ENCODE measurements at places on chromosomes 16 and 17.

DNA sequence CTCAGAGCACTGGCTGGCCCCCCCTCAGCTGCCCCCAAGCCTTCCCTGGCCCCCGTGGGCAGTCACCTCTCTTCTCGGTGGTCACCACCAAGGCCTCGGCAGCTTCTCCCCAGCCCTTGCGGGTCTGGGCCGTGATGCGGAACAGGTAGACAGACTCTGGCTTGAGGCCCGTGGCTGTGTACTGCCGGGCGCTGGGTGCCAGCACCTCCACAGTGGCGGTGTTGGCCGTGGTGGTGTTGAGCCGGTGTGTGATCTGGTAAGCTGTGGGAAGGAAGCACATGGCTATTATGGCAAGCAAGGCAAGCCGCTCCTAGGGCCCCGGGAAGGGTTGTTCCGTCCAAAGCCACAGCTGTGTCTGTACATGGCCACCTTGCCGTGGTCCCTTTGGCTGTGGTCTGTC, 78.4 kb upstream of the CDC42EP4 start:
- DNase-seq: no peak

- DNase-seq: no peak
Measured at GRCh38 chr17:80347948-80348351, 67.0 kb upstream of the ENDOV start.

DNA sequence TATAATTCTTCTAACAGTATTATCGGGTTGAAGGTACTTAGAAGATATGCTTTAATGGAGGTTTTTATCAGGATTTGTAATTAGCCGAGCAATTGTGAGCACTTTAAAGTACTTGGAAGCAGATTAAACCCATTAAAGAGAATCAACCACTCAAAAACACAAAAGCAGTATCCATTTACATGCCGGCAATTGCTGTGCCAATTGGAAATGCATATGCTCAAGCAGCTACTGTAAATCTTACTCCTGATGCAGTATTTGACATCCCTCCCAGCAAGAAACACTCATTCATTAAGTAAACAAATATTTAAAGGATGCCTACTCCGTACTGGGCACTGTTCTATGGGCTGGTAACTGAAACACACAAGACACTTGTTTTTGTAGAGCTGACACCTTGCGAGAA, 11.4 kb upstream of the CCL1 start:
- no peak for DNase-seq

- DNase-seq: peak; percentile 59
Measured at GRCh38 chr16:76277460-76278030, 344 bp downstream of the CNTNAP4 start.

GRCh38 chr16:19748389-19749168, 30.5 kb downstream of the IQCK start:
- DNase-seq: no peak

DNA sequence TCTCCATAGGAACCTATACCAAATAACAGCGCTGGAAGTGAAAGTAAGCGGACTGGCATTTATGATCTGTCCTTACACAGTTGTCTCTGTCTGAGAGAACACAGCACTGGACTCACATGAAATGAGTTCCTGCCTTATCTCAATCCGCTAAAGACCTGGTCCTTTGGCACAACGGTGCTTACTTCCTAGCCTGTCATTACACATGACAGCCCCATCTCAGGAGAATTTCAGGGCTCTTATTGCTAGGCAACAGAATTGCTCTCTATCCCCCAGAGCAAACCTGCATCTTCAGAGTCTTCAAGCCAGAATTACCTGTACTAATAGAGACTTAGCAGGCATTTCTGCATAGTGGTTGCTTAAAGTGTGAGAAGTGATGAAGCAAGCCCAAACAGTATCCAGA, 4.3 kb downstream of the KCNJ2 start:
- DNase-seq: no peak

DNA sequence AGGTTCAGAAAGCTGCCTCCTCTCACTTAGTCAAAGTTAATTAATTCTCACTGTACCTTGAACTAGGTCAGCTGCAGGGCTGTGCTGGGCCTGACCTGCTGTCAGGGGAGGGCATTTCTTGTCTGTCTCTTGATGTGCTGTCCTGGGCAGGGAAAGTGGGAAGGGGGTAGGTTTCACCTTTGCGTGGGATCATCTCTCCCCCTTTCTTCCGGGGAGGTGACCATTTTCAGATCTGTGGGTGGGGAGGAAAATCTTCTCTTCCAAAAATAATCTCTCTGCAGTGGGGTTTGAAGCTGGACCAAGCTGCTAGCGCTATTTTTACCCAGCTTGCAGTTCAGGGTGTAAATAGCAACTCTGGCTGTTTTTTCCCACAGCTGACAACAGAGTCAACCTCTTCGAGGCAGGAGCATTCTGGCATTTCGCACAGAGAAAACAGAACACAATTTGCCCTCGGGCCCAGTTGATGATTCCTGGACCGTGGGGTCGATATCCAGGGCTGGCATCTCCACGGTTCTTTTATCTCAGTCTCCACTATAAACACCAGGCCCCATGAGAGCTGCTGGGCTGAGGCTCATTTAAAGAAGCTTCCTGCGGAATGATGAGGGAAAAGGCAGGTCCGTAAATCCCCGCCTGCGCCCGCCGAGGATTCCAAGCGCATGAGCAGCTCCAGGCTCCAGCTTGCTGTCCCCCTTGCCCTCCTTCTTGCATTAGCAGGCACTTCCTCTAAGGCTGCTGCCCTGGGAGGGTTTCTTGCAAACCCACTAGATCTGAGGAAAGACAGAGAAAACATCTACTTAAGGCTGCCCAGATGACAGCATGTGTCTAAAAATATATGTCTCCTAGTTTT, 93.9 kb downstream of the YPEL2 start:
- no peak for DNase-seq

DNA sequence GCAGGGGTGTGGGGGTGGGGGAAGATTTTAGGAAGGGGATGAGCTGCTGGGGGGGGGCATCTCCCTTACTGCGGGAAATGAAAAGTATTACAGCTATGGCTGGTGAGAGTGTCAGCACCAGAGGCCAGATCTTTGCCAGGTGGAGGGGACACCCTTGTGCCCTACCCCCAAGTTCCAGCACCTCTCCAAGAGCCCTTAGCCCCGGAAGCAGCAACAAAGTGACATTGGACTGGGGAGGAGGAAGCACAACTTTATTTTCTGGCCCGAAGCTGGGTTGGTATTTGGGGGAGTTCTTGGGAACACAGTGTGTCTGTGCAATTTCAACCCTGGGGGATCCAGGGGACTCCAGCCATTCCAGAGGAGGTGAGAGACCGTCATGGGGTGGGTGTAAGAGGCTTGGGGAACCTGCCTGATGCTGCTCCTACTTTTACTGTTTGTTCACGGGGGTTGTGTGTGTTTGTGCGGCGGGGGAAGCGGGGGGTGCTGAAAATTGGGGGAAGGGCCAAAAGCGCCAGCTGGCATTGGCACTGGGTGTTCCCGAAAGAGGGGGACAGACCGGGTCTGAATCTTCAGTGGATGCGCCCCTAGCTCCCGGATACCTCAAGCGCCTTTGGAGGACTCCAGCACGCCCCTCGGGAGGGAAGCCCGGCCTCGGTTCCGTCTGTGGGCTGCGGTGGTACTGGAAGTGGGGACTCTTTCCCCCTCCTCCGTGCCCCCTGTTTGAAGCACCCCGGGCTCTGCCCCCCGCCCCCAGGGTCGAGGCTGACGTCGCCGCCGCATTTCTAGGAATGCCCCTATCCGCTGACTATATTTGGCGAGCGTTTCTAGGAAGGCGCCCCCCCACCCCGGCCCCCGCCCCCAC, 230.3 kb downstream of the MRTFB start:
- DNase-seq: no peak

GRCh38 chr17:45834471-45835396, 9.9 kb upstream of the SPPL2C start:
- DNase-seq: no peak

GRCh38 chr16:56038564-56039098, 152.7 kb upstream of the GNAO1 start:
- DNase-seq: no peak

DNA sequence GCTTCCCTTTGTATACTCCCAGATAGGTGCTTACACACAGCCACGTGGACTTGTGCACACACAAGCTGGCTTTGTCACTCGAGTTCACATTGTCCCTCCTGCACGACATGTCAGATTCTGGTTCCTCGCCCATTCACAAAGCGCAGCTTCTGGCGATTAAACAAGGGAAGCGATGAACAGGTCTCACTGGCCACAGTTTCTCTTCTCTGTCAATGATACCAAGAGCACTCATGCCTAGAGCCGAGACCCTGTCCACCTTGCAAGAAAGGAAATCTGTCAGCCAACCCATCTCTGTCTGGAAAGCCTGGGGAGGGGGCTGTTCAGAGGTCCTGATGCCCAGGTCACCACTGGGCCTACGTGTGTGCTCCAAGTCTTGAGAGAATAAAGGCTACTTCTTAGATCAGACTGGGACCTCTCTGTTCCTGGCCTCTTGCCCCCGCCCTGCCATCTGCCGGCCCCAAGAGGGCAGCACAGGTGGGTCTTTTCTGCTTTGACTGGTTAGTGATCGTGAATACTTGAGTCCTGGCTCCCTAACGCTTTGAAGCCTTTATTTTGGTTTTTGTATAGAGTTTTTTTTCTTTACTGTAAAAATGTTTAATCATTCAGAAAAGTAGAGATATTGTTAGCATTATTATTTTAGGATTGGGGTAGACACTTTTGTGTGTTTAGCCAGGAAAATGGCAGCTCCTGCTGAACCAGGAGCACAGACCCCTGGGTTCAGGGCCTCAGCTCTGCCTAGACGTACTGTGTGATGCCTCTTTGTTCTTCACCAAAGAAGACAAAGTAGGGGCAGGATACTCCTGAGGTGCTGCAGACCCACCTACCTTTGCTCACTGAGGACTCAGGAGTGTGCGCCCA, 104.7 kb downstream of the MRM1 start:
- no peak for DNase-seq

DNA sequence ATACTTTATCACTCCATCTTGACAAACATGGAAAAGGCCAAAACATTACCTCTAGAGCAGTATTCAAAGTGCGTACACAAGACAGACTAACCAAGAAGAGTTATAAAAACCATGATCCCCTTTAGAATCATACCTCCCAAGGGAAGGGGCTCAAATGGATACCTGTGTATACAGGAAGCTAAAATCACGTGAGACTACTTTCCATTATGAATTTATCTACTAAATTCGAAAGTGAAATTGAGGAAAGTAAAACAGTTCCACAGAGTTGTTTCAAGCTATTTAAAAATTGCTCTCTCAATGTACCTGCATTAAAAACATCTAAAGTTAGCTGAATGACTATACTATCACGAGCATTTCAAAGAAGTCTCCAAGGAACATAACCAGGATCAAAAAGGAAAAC, 32.7 kb downstream of the AP1G1 start:
- DNase-seq: no peak

Data from globus pallidus (tissue), 1 donor.